SK-MEL-5 (cell line): ENCODE measurements at places on chromosomes 11 and 22. TPM values are rescaled to one million over a fixed set of nuclear protein-coding genes. Genes with fewer than 3 reads are reported as not detected.
A peak's percentile ranks its signal among the peaks of the same experiment; 100 is the strongest.

GRCh38 chr11:1931341-1932104, 12.0 kb downstream of the TNNT3 start:
- DNase-seq: no peak

- DNase-seq: peak; percentile 10
These were observed 89.7 kb downstream of the FAM76B start for GRCh38 chr11:95699631-95700470.

Gene TRPM5
- not detected in 2 replicates for total RNA-seq

- DNase-seq: no peak
These were observed 58.7 kb upstream of the SLC5A12 start for GRCh38 chr11:26780376-26781085.

DNA sequence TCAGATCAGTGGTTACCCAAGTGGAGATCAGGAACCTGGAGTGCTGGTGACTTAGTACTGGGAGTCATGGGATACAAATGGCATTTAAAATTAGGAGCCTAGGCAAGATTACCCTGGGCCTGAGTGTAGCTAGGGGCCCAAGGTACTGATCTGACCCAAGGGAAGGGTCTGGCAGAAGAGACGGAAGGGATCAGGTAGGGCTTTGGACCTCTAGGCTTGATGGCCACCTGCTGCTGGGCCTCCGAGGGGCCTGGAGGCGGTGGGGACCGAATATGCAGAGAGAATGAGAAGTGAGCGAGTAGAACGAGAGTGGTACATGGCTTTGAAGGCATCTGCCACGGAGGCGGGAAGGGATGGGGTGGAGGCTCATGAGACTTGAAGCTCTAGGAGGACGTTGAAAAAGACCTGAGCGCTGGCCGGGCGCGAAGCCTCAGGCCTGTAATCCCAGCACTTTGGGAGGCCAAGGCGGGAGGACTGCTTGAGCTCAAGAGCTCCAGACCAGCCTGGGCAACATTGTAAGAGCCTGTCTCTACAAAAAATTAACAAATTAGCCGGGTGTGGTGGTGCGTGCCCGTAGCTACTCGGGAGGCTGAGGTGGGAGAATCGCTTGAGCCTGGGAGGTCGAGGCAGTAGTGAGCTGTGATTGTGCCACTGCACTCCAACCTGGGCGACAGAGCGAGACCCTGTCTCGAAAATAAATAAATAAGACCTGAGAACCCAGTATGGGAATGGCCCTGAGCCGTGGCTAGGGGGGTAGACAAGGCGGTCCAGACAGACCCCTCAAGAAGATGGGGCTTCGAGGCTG, 563 bp upstream of the PPIL2 start:
- no peak for DNase-seq

Gene KRTAP5-7
- total RNA-seq: 0.08 TPM in 1 of 2 replicates, not detected in the other
